H1 (cell line): ENCODE measurements at places on chromosomes 5 and 9.
A peak's percentile ranks its signal among the peaks of the same experiment; 100 is the strongest.

GRCh38 chr5:154514331-154514730 is 36.3 kb upstream of the HAND1 start:
- DNase-seq: no peak

GRCh38 chr5:135488727-135489465 is 36.7 kb upstream of the TIFAB start:
- peak; percentile 62 for DNase-seq

DNA sequence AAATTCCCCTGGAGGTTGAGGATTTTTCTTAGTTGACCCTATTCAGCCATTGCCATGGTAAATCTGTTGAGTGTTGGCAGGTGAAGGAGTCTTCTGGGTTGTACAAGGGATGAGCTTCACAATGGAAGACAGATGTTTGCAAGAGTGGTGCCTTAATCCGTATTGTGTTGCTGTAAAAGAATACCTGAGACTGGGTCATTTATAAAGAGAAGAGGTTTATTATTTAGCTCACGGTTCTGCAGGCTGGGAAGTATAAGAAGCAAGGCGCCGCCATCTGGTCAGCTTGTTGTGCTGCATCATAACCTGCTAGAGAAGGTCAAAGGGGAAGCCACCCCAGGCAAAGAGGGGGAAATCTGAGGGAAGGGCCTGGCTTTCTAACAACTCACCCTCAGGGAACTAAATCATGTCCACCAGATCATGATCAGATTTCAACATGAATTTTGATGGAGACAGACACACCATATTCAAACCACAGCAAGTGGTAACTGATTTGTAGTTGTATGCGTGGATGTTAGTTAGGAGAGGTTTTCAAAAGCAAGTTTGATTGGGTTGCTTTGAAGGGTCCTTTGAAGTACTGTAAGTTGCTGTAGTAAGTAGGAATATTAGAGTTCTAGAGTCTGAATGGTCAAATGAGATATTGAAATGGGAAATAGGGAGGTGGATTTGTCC is 2.5 kb downstream of the TNPO1 start:
- DNase-seq: peak; percentile 69

- DNase-seq: no peak
Observed at GRCh38 chr9:113638490-113638889, 175.0 kb downstream of the RGS3 start.

DNA sequence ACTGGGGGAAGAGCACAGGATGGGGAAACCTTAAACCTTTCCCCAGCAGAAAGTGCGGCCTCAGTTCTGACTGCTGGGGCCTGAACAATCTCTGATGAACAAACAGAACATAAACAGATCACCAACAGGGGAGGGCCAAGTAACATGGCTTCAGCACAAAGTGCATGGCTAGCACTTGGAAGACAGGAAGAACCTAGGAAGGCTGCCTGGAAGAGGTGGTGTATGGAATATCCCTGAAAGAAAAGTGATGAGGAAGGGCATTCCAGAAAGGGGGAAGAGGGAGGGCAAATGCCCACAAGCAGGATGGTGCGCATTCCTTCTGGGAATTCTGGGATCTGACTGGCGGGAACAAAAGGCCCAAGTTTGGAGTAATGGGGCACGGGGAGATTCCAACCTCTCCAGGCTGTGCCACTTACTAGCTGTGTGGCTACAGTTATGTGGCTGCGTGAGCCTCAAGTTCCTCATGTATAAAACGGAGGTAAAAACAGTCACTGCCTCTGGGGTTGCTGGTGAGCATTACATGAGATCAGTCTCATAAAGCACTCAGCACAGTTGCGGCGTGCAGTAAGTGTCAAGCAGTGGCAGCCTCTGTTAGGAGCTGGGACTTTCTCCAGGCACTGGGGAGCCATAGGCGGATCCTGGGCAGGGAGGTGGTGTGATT is 1.6 kb downstream of the PDGFRB start:
- DNase-seq: no peak

- no peak for DNase-seq
Observed at GRCh38 chr5:176497852-176498251, 39.4 kb downstream of the RNF44 start.
